Lung (tissue), 17 donors: ENCODE measurements at places on chromosomes 6 and 20. TPM values are rescaled to one million over a fixed set of nuclear protein-coding genes. Genes with fewer than 3 reads are reported as not detected.

PLA2G7 gene
- polyA plus RNA-seq = 13.5 TPM

SLPI gene
- 8,409 TPM for polyA plus RNA-seq

OR12D3 gene
- not detected for polyA plus RNA-seq

EYA4 gene
- 0.49 TPM for polyA plus RNA-seq

TRIM10 gene
- 0.12 TPM for polyA plus RNA-seq

IRF4 gene
- polyA plus RNA-seq = 1.1 TPM

ADGRF5 gene
- 71.3 TPM for polyA plus RNA-seq

HLA-A gene
- polyA plus RNA-seq = 3,222 TPM

SUMO4 gene
- polyA plus RNA-seq = 0.11 TPM

VIP gene
- polyA plus RNA-seq = 13.0 TPM

LCA5 gene
- 2.4 TPM for polyA plus RNA-seq

BTNL2 gene
- polyA plus RNA-seq = not detected

IMPG1 gene
- not detected for polyA plus RNA-seq

PNPLA1 gene
- 5.6 TPM for polyA plus RNA-seq

OR2J3 gene
- polyA plus RNA-seq = not detected

PAK5 gene
- polyA plus RNA-seq = 0.04 TPM

PRND gene
- polyA plus RNA-seq = 0.22 TPM

TRDN gene
- 0.04 TPM for polyA plus RNA-seq

CLDN20 gene
- polyA plus RNA-seq = not detected

ESR1 gene
- polyA plus RNA-seq = 0.14 TPM

GSTA3 gene
- 1.7 TPM for polyA plus RNA-seq

RCAN2 gene
- 4.9 TPM for polyA plus RNA-seq

DDX27 gene
- polyA plus RNA-seq = 24.9 TPM

UBE2C gene
- polyA plus RNA-seq = 17.0 TPM

ARFGEF3 gene
- polyA plus RNA-seq = 7.6 TPM

ZNF335 gene
- 13.0 TPM for polyA plus RNA-seq

SLC22A3 gene
- 9.5 TPM for polyA plus RNA-seq

BPIFA1 gene
- polyA plus RNA-seq = 153 TPM

SNPH gene
- 2.6 TPM for polyA plus RNA-seq

SIGLEC1 gene
- 18.1 TPM for polyA plus RNA-seq

TP53TG5 gene
- 0.28 TPM for polyA plus RNA-seq

KCNS1 gene
- polyA plus RNA-seq = 0.45 TPM

IL17A gene
- polyA plus RNA-seq = 0.14 TPM

OVOL2 gene
- polyA plus RNA-seq = 2.7 TPM

SLC44A4 gene
- 33.0 TPM for polyA plus RNA-seq

RAET1E gene
- polyA plus RNA-seq = 0.93 TPM

DYNLT2 gene
- polyA plus RNA-seq = 0.69 TPM

ZSCAN23 gene
- polyA plus RNA-seq = 0.18 TPM

LPA gene
- polyA plus RNA-seq = not detected

SYCP2 gene
- 1.0 TPM for polyA plus RNA-seq

SNAP25 gene
- polyA plus RNA-seq = 0.14 TPM

TDRD6 gene
- 0.51 TPM for polyA plus RNA-seq

RAB32 gene
- 21.3 TPM for polyA plus RNA-seq

ARMH2 gene
- polyA plus RNA-seq = 1.1 TPM

HLA-G gene
- polyA plus RNA-seq = 8.9 TPM

ZNF165 gene
- 5.2 TPM for polyA plus RNA-seq

PRSS16 gene
- polyA plus RNA-seq = 10.2 TPM

HLA-DPA1 gene
- polyA plus RNA-seq = 184 TPM

SLC16A10 gene
- 10.0 TPM for polyA plus RNA-seq

CPXM1 gene
- polyA plus RNA-seq = 1.5 TPM

FABP7 gene
- polyA plus RNA-seq = 0.03 TPM

SOX18 gene
- 31.7 TPM for polyA plus RNA-seq

GJA10 gene
- polyA plus RNA-seq = not detected

LSM14B gene
- polyA plus RNA-seq = 24.0 TPM

CTAGE9 gene
- polyA plus RNA-seq = not detected

DEFB124 gene
- polyA plus RNA-seq = not detected
